KBM-7 (cell line): ENCODE measurements at places on chromosomes 4 and X.

DNA sequence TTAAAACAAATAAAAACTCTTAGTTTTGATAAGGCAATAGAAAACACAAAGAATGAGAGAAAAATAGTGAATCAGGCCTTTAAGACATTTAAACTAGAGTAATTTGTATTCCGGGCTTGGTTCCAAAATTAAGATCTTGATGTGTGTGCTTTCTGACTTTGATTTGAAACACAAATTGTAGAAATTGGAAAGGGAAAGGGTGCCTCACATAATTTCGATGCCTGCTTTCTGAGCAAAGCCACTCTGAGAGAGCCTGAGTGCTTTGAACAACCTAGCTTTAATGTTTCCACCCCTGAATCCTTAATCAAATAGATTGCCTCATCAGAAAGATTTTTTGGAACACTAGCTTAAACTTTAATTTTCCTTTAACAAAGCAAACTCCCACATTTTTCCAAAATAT is 666.8 kb downstream of the PCDH18 start:
- DNase-seq, result no peak

DNA sequence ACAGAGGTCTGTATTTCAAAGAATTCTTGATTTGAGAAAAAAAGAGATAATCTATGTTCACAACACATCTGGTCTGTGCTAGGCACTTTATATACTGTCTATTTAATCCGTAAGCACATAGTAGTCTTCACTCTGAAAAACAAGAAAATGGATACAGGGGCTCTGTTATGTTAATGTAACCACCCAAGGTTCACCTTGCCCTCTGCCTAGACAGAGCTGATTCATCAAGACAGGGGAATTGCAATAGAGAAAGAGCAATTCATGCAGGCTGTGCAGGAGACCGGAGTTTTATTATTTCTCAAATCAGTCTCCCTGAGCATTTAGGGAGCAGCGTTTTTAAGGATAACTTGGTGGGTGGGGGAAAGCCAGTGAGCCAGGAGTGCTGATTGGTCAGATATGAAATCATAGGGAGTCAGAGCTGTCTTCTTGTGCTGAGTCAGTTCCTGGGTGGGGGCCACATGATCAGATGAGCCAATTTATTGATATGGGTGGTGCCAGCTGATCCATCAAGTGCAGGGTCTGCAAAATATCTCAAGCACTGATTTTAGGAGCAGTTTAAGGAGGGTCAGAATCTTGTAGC is 92.9 kb upstream of the TNIP3 start:
- DNase-seq, result no peak

GRCh38 chrX:11722304-11722703 is 35.7 kb upstream of the MSL3 start:
- no peak for DNase-seq

DNA sequence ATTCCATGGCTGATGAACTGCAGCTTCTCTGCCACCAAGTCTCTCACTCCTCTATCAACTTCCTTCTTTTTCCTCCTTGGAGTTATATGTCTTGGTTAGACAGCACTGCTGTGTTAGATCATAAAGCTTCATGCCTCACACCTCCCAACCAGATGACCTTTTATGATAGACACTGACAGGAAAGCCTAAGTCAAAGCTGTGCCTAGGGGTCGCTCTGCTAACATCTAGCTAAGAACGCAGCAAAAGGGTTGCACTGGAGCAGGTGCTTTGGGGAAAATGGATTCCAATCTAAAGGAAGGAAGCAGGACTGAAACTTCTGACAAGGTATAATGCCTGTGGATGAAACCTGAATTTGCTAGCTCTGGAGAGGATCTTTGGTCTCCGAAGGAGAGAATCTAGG is 509.7 kb downstream of the SMARCA1 start:
- no peak for DNase-seq

DNA sequence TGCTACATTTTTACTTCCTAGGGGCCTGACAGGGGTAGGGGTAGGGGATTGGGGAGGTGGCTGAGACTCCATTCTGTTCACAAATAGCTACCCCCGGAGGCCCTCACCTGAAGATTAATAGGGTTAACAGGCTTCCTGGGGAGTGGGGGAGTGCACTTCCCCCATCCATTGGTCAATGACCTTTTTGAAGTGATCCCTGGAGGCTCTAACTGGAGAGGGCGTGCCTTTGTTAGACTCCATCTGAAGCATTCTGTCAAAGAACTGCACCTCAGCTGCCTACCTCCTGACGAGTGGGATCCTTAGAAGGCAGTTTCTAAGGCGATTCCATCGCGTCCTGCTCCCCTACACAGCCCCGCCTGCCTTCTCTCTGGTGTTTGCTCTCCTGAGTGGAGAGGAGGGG is 10.0 kb upstream of the MTM1 start:
- no peak for DNase-seq
